Stimulated activated CD8-positive, alpha-beta memory T cell treated with anti-CD3 and anti-CD28 coated beads, Interleukin-2, amount 100 ng/mL, for 48 hours (primary cell): ENCODE measurements at places on chromosomes 7 and 10.

- no peak for DNase-seq
These were observed 99.1 kb upstream of the CACNA2D1 start for GRCh38 chr7:82542665-82543064.

DNA sequence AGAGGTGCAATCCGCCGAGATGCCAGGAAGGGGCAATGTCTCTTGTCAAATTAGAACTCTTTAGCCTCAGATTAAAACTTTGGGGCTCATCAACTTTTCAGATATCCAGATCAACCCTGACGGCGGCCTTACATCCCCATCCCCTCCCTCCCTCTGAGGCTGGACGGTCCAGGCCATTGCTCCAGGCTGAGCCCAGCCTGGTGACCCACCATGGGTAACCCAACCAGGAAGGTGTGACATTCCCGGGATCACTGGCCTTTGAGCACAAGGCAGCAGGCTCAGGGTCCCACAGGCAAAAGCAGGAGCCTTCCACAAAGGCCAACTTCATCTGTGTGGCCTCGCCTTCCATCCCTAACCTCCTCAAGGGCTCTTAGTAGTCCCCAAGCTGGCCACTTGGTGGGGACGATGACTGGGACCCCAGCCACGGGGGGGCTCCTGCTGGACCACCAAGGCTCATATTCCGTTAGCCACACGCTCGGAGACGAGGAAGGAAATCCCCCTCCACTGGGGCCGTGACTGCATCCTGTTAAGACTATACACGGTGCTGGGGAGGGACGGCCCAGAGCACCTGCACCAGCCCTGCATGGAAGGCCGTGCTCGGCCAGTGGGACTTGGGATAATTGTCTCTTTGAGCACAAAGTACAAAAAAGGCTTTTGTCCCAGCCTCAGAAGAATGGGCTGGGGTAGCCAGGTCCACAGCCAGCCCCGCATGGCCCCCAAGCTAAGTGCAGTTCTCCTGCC, 62.8 kb downstream of the ZRANB1 start:
- DNase-seq: no peak

DNA sequence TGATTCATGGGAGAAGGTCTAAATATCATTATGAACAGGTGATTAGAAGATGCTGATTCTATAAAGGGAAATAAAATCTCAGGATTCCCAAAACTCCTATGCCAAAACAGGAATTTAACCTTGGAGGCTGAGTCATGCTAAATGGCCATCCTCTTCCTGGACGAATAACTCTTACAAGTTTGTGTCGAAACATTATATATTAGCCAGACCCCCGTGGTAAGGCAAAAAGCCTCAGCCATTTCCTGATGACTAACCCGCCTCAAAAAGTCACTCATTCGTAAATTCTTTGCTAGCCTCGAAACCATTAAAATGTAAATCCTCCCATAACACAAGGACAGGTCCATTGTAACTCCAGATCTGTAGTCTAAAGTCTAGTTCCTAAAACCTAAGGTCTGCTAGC, 32.0 kb downstream of the CUL2 start:
- DNase-seq: no peak

- DNase-seq: no peak
These were observed 15.9 kb downstream of the TMEM209 start for GRCh38 chr7:130189343-130189742.

DNA sequence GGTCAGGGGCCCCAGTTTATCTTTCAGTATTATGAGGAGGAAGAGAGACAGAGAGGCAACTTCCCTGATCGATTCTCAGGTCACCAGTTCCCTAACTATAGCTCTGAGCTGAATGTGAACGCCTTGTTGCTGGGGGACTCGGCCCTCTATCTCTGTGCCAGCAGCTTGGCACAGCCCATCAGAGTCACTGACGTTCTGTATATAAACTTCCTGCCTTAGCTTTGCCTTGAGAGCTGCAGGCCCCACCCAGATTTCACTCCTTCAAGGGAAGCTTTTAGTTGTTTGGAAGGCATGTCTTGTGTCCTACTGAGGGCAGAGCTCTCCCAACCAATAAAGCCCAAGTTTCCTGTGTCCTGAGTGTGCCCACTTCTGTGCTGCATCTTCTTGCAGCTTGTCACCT, 242.5 kb upstream of the PRSS58 start:
- DNase-seq: no peak

- DNase-seq: no peak
These were observed 18.4 kb downstream of the GNA12 start for GRCh38 chr7:2825559-2826227.

- DNase-seq: no peak
These were observed 55.6 kb downstream of the SLC16A9 start for GRCh38 chr10:59654007-59654406.

GRCh38 chr10:31822150-31822549, 106.5 kb downstream of the ARHGAP12 start:
- no peak for DNase-seq

GRCh38 chr10:128110339-128110738, 15.9 kb downstream of the MKI67 start:
- DNase-seq: no peak

DNA sequence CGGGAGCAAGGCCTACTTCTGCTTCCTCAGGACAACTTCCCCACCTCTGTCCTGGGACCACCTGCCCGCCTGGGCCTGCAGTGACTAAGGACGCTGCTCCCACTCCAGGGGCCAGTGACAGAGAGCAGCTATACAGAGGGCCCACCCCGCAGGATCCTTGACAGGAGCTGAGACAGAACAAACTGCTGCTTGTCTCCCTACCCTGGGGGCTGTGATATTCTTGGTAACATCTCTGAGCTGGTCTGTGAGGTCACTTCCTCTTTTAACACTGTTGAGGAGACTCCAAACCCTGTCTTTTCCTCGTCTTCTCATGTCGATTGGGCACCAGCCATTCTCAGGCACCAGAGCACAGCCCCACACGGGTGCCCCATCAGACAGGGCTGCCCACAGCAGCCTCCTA, 6.9 kb upstream of the MRPS24 start:
- no peak for DNase-seq

- DNase-seq: no peak
These were observed 425 bp downstream of the TLL2 start for GRCh38 chr10:96513305-96513697.

DNA sequence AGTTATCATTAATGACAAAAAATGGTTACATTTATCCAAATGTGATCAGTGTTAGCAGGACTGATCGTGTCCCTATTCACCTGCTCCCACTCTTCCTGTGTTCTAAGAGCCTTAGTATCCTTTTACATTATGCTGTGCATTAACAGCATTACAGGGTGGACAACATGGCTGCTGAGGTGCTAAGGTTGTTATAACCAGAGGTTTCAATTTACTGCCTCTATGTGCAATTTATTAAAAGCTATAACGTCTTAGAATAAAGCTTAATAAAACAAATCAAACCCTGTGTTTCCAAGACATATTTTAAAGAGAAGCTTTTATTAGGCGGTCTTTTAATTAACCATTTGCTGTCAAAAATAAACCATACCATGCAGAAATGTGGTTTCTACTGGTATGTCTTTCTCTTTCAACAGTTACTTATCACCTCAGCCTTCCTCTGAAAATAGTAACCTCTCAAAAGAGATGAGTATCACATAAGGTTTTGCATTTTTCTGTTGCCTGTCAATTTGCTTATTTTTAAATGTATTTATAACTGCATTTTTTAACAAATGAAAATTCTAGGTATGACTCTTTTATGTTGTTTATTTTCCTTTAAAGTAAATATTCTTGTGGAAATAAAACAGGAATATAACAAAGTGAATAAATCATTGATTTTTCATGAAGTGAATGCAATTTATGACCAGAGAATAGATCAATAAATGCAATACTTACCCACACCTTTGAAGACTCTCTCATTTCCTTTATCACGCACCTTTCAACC, 849.8 kb upstream of the SORCS1 start:
- DNase-seq: no peak

DNA sequence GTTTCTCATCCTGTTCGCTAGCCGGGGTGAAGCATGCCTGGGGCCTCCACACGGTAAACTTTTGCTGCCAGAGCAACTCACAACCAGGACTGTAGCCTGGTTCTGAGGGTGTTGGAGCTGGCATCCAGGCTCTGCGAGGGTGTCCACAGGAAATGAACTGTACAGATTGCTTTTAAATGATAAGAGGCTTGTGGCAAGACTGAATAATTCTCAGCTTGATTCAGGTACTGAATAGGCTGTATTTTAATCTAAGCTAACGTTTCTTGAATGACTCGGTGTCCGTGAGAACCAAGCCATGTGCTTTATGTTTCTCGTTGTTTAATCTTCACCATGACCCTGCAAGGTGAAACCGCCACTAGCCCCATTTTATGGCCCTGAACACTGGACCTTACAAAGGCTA, 49.3 kb downstream of the EEPD1 start:
- DNase-seq: no peak

DNA sequence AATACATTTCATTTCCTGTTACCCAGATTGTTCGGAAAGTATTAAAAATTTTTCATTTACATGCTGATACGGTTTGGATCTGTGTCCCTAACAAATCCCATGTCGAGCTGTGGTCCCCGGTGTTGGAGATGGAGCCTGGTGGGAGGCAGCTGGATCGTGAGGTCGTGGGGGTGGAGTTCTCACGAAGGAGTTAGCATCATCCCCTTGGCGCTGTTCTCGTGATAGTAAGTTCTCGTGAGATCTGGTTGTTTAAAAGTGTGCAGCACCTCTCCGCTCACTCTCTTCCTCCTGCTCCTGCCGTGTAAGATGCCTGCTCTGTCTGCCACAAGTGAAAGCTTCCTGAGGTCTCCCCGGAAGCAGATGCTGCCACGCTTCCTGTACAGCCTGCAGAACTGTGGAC, 30.9 kb downstream of the PLEKHS1 start:
- no peak for DNase-seq

DNA sequence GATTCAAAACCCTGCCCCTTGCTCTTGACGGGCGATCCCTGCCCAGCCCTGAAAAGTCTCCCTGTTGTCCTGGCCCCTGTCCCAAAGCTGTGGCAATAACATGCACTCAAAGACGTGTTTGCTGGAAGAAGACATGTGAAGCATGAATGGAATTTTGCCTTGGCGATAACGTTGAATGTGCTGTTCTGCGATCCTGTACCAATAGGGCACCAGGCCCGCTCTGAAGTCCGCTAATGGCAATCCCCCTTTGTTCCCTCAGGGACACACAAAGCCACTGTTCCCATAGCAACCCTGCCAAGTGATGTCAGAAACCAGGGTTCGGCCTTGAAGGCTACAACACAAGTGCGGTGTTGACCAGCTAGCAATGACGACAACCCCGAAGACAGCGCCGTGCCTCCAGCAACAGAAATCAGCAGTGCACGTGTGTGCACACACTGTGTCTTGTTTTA, 284.6 kb downstream of the KLF6 start:
- DNase-seq: no peak

DNA sequence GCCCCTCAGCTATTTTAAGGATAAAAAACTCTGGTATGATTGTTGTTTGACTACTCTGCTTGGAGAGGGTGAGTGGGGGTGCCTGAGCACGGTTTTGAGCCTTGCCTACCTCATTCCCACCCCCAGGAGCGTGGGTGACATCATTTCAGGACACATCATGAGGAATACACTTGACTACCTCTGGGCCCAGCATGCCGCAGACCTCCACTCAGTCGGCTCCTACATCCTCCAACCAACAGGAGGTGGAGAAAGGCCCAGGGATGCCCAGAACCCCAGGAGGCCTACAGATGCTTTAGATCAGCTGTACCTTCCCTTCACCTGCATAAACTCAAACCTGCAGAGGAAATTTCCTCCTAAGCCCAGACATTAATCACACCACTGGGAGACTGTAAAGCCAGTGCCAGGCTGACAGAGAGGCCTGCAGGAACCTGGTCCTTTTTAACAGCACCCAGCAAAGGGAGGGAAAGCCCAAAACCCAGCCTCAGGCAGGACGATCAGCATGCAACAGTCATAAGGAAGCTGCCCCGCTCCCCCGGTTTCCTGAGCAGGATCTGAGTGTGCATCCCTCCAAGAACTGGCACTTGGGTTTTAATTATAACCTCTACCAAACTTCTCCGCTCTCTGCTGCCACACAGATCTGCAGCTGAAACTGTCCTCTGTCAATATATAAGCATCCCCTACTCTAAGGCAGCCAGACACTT, 61.7 kb upstream of the ZNRF2 start:
- DNase-seq: no peak

DNA sequence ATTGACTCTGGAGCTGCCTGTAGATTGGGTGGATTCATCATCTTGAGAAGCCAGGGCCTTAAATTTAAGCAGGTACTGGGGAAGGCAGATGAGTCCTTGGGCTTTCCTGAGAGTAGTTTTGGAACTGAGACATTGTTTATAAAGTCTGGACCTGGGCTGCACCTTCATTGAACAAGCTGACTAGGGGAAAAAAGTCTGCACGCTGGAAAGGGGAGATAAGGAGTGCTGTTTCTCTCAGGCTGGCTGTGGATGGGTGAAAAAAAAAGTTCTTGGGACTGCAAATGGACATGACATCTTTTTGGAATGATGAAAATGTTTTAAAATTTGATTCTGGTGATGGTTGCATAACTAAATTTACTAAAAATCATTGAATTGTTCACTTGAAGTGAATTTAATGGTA, 12.0 kb downstream of the SEC24C start:
- no peak for DNase-seq

GRCh38 chr10:132697578-132698200, 88.3 kb downstream of the NKX6-2 start:
- no peak for DNase-seq

DNA sequence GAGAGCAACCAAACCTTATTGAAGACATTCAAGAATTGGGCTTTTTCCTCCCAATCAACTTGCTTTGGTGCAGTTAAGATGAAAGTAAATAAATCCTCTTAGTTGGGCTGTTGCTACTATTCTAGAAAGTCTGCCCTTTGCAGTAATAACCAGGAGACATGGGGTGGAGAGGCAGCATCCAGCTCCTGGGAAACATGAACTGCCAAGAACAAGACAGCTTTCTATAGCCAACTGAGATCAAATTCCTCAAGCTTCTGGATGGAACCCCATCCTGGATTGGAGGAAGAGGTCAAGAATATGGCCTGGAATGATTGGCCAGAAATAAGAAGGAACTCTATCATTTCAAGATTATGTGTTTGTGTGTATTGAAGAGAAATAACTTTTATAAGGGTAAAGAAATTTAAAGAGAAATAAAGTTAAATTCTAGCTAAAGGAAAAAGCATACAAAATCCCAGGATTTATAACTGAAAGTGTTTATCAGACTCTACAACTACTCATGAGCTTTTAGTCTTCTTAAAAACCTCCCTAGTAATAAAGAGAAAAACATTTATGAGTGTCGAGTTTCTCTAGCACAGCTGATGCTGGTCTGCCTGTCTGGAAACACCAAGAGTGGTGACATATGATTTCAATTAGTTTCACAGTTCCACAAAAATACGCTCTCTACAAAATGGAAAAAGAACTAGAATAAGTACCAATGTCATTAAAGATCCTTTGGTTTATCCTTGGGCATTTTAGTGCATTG, 70.1 kb upstream of the COL1A2 start:
- DNase-seq: no peak
